ENCODE measurements at places on chromosomes 12 and 14. TPM values are rescaled to one million over a fixed set of nuclear protein-coding genes. Genes with fewer than 3 reads are reported as not detected.

The RD3L gene
- not detected for total RNA-seq

The ACSS3 gene
- total RNA-seq, result 0.37 TPM

The MIA2 gene
- 21.2 TPM for total RNA-seq

The CCDC175 gene
- total RNA-seq, result not detected

The ACVRL1 gene
- total RNA-seq, result 680 TPM

GRCh38 chr12:50734409-50735263, 29.3 kb upstream of the ATF1 start:
- DNase-seq, result peak; percentile 63

GRCh38 chr14:93742761-93743160, 45.5 kb downstream of the PRIMA1 start:
- no peak for DNase-seq

DNA sequence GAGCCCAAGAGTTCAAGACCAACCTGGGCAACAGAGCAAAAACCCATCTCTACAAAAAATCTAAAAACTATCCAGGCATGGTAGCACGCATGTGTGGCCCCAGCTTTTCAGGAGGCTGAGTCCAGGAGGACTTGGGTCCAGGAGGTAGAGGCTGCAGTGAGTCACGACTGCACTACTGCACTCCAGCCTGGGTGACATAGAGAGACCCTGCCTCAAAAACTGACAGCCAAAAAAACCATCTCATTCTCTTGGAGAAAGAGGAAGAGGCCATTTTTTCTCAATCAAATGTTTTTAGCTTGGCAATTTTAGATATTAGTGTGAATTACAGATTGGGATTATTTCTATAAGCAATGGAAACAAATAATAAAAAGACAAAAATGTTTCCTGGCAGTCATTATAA, 38.2 kb downstream of the ZFC3H1 start:
- no peak for DNase-seq
